Calu3 (cell line): ENCODE measurements at places on chromosomes 7 and 10. TPM values are rescaled to one million over a fixed set of nuclear protein-coding genes. Genes with fewer than 3 reads are reported as not detected.
A peak's percentile ranks its signal among the peaks of the same experiment; 100 is the strongest.

GRCh38 chr7:52325237-52325636 is 710.2 kb upstream of the POM121L12 start:
- DNase-seq, result no peak

DNA sequence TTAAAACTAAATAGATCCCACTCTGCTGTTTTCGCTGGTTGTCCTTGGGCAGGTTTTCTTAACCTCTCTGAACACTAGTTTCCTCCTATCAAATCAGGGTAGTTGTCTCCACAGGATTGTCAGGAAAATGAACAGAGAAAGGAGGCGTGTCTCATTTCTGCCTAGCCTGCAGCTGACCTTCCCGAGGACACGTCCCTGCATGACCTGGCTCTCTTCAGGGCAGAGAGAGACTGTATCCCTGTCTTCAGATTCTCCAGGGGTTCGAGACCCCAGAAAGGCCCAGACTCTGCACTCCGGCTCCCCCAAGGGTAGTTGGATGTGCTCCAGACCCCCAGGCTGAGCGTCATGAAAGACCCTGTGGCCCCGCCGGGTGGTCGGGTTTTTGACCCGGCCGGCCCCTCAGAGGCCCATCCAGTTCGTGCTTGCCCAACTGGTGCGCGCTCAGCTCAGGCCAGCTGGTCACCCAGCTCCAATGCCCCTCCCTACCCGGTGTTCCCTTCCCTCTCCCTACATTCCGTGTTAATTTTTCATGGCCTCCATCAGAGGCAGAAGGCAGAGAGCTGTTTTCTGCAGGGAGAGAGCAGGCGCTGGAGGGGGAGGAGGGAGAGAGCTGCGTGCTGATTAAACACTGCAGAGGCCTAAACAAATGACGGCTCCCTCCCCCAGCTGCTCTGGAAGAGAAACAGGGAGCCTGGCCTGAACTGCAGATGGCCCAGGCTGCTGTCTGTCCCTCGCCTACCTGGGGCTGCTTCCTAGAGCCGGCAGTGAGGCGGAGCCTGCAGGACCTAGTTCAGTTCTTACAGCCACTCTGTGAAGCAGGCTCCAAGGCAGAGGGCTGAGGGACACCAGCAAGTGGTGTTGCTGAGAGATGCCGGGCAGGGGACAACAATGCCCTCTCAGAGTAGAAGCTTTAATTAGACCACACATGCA is 86.2 kb upstream of the PPIF start:
- no peak for DNase-seq

DNA sequence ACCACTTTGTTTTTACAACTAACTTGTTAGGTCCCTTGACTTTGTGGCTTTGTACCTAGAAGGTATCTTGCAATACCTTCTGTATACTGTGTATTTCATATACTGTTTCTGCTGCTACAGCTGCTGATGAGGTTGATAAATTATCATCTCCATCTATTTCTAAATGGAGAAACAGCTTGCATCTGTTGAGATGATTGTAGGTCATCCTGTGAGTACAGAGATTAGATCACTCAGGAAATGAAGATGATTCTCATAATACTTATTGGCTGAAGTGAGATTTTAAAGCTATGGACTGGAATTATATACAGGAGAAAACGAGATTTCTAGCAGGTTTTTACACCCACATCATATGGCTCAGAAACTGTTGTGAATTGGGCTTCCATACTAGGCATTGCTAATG is 280.5 kb downstream of the KCND2 start:
- DNase-seq, result no peak

- no peak for DNase-seq
Observed at GRCh38 chr10:89915021-89915420, 213.6 kb downstream of the KIF20B start.

DNA sequence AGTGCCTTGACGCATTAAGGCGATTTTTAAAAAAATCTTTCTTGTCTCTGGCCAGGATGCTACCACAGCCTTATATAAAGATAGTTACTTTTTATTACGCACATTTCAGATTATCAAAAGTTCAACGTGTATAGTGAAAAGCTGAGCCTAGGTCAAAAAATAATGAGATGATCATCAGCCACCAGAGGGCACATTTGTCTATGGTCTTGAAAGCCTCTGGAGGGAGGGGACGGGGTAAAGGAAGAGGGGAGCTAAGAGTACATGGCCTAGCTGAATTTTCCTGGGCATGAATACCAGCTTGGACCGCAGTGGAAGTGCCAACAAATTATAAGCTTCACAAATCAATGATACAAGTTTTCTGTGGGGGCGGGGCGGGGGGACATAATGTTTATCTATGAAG is 285.9 kb upstream of the SMIM30 start:
- DNase-seq, result no peak

DNA sequence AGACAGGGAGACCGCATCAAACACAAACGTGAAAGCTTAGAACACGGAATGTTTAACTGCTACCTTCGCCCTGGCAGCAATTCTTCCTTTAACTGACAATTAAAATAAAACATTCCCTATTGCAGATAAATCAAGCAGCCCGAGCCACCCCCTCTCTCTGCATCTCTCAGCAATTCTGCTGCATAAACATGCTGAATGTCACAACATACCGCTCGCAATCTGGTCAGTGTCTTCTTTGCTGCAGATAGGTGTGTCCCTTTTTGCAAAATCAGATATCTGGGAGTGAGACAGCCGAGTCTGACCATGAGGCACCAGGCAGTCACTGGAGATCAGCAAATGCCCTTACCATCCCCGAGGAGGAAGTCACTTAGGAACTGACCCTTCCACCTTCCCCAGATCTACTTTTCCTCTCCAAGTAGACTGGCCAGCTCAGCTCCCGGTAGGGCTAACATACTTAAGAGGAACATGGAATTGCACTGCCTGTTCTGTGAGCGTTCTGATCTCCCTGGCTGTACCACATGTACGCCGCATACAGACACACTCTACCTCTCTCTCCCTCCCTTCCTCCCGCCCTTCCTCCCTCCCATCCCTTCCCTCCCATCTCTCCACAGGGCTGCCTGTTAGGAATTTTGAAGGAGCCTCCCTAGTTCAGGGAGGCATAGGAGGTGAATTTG is at the start of gene FRMD4A:
Gene FRMD4A, minus strand, starts transcription at position 537 of the 674 bp plus-strand sequence.
- no peak for DNase-seq

- peak; percentile 17 for DNase-seq
Observed at GRCh38 chr10:16950656-16951601, 133.7 kb upstream of the RSU1 start.

- DNase-seq, result no peak
Observed at GRCh38 chr7:36854652-36855051, 130.4 kb upstream of the AOAH start.

DNA sequence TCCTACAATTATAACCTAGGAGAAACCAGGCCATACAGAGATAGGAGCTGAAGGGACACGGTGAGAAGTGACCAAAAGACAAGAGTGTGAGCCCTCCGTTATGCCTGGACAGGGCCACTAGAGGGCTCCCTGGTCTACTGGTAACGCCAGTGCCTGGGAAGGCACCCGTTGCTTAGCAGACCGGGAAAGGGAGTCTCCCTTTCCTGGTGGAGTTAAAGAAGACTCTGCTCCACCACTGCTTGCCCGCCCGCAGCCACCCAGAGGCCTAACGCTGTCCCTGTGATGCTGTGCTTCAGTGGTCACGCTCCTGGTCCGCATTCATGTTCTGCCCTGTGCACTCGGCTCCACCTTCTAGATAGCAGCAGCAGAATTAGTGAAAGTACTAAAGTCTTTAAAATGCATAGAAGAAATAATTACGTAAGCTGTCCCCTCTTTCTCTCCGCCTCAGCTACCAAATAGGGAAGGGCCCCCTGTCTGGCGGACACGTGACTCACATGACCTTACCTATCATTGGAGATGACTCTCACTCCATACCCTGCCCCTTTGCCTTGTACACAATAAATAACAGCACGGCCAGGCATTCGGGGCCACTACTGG is 34.8 kb downstream of the GRID2IP start:
- peak; percentile 92 for DNase-seq

GRCh38 chr7:116780521-116780920 is 81.9 kb upstream of the CAPZA2 start:
- DNase-seq, result no peak

- DNase-seq, result no peak
Observed at GRCh38 chr10:10774416-10774815, 243.3 kb upstream of the CELF2 start.

- DNase-seq, result no peak
Observed at GRCh38 chr7:2074691-2075090, 158.1 kb downstream of the MAD1L1 start.

AOAH gene
- not detected in 2 replicates for total RNA-seq

EBLN1 gene
- total RNA-seq, result not detected in 2 replicates

PDE6C gene
- total RNA-seq, result not detected in 2 replicates

HOXA11 gene
- total RNA-seq, result 0.39 and 0.54 TPM in 2 replicates

TAS2R5 gene
- 3.0 and 3.6 TPM in 2 replicates for total RNA-seq

CCDC3 gene
- total RNA-seq, result not detected in 2 replicates

CALU gene
- total RNA-seq, result 115 and 154 TPM in 2 replicates

POU6F2 gene
- 0.54 and 0.64 TPM in 2 replicates for total RNA-seq
